Smooth muscle cell of trachea (primary cell): ENCODE measurements at places on chromosomes 6 and 20. TPM values are rescaled to one million over a fixed set of nuclear protein-coding genes. Genes with fewer than 3 reads are reported as not detected.

The CASS4 gene
- total RNA-seq: 10.5 and 12.4 TPM in 2 replicates

The ARFGEF3 gene
- 0.17 and 0.44 TPM in 2 replicates for total RNA-seq

The ANKEF1 gene
- 2.9 and 5.0 TPM in 2 replicates for total RNA-seq

The CDH26 gene
- 0.50 TPM in 1 of 2 replicates, not detected in the other for total RNA-seq

The OR2H1 gene
- not detected in 2 replicates for total RNA-seq

The SPATS1 gene
- total RNA-seq: not detected in 2 replicates

The SLC2A10 gene
- 38.0 and 90.1 TPM in 2 replicates for total RNA-seq

The HNF4A gene
- total RNA-seq: not detected in 2 replicates

The BAG2 gene
- 23.4 and 25.5 TPM in 2 replicates for total RNA-seq

The HEBP2 gene
- total RNA-seq: 41.2 and 55.9 TPM in 2 replicates

The SS18L1 gene
- 5.8 and 12.7 TPM in 2 replicates for total RNA-seq

The NKX2-2 gene
- total RNA-seq: not detected in 2 replicates

The ASIP gene
- total RNA-seq: not detected in 2 replicates

The UQCC2 gene
- total RNA-seq: 12.7 and 27.5 TPM in 2 replicates

The CGA gene
- not detected in 2 replicates for total RNA-seq
